Naive thymus-derived CD4-positive, alpha-beta T cell (primary cell): ENCODE measurements at places on chromosomes 2 and 18. TPM values are rescaled to one million over a fixed set of nuclear protein-coding genes. Genes with fewer than 3 reads are reported as not detected.

DNA sequence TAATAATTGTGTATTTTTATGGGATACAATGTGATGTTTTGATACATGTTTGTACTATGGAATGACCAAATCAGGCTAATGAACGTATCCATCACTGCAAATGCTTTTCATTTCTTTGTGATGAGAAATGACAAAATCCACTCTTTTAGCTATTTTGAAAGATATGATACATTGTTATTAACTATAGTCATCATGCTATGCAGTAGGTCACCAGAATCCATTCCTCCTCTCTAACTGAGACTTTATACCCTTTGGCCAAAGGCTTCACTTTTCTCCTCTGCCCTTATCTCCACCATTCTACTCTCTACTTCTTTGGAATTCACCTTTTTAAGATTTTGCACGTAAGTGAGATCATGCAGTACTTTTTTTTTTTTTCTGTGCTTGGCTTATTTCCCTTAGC lies 44.5 kb upstream of the TMEM17 start:
- DNase-seq, result no peak

DNA sequence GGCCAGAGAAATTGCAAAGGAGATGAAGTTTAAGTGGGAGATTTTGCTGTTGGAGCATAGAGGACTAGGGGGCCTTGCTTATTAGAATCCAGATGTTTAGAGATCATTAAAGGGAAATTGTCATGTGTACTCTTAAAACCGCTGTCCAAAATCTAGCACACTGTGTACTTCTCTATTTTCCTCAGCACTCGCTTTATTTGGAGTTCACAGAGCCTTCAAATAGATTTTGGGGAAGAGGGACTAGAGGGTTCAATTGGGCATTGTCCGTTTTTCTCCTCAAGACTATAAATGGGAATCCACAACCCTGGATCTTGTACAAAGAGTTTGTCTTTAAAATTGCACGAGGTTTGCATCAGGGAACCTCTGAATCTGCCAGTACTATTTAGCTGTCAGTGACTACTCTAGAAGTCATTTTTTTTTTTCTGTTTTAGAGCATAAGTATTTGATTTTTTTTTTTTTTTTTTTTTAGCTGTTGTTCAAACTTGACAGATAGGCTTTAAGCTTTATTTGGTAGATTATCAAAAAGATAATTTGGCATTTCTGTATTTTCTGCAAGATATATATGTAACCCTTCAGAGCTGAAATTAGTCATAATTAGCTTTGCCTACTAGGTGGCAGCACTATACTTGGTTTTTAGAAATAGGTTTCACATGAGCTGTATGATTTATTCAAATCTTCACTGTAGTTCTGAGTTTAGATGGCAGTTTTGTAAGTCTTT lies 14.2 kb downstream of the PMS1 start:
- no peak for DNase-seq

DNA sequence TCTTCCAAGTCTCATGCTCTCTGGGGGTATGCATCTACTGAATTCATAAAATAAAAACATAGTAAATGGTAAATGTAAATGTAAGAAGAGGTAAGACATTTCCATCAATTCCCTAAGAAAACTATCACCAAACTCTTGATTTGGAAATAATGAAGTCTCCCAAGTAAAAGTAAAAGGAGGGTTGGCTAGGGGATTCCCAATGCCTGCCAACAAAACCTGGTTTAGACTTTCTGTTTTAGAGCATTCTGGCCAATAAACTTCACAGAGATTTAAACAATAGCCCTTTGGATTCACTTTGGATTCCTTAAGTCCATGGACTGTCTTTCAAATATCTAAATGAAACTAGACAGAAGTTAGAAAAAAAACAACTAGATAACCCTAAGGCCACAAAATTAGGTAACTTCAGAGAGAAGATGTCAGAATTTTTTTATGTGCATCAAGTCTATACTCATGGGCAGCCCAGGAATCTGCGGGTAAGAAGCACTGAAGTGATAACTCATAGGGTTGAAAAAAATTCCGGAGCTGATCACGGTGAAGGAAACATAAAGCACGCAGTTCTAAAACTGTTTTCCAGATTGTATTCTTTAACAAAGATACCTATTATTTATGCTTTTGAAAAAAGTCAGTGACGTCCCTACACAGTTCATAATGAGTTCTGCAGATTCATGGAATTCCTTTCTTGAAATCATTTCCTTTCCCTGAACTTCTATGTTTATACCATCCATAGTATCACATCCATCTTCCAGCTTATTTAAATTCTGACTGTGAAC lies 263.6 kb downstream of the AFF3 start:
- no peak for DNase-seq

- no peak for DNase-seq
Observed at GRCh38 chr2:159968279-159968900, 94.0 kb downstream of the PLA2R1 start.

- DNase-seq, result no peak
Observed at GRCh38 chr18:62611453-62612288, 88.8 kb downstream of the ZCCHC2 start.

- DNase-seq, result no peak
Observed at GRCh38 chr2:200369886-200370285, 63.4 kb downstream of the SPATS2L start.

GRCh38 chr2:102724016-102724490 lies 37.8 kb upstream of the TMEM182 start:
- DNase-seq, result no peak

DNA sequence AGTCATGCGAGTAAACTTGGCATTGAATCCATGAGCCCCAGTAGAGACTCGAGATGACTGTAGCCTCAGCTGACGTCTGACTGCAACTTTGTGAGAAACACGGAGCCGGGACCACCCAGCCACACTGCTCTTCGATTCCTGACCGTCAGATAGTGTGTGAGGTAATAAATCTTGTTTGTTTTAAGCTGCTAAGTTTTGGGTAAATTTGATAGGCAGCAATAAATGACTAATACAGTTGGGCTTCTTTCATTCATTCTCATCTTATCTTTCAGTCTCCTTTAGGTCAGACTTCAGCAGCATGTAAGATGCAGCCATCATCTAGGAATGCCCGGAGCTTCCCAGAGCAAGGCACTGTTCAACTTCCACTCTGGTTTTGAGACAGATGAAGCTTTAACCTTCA lies 8.0 kb upstream of the KLHL29 start:
- DNase-seq, result no peak

DNA sequence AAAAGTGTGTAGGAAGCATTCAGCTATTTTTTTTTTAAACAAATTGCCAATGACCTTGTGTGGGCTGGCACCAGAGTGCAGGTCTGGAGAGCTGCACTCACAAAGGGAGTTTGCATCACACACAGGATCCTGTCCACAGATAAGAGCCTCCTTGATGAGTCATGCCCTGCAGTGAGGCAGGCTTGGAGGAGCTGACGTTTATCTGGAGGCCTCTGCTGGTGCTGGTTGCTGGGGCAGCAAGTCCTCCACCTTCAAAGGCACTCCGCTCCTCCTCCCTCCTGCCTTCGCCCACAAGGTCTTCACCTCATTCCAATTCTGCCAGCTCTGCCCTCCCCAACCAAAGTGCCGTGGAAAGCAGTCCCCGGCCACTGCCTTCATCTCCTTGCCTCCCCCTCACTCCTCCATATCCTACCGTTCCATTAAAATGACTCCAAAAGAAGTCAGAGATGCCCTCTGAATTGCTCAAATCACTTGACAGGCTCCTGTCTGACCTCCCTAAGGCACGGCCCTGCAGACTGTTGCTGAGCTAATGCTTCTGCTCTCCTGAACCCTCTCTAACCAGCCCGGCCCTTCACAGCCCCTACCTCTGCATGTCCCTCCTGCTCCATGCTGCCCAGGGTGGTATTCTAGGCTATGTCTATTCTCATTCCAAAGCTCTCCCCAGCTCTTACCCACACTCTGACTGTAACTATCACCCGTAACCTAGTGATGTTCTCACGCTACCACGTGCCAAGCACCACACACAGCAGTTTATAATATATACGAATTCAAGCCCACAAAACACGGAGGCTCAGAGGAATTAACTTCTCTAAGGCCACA lies 30.9 kb downstream of the LONRF2 start:
- DNase-seq, result no peak

- no peak for DNase-seq
Observed at GRCh38 chr18:80171054-80171872, 62.2 kb downstream of the ADNP2 start.

DNA sequence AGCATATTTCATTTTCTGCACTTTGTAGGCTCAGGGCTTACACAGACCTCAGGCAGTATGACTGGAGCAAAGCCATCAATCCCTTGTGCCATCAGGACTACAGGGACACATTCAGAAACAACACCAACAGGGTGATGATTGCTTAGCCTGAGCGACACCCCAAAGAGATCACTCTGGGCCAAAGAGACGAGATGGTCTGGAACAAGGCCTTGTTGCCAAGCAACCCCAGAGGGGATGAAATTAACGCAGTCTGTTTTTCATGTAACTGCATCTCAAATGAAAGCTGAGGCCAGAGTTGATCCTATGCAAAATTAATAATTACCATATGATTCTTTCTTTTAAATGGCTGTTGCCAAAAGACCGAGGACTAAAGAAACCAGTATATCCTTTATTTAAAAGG lies 20.2 kb upstream of the B3GNT2 start:
- no peak for DNase-seq

GRCh38 chr18:60421356-60422118 lies 49.0 kb upstream of the MC4R start:
- no peak for DNase-seq

DNA sequence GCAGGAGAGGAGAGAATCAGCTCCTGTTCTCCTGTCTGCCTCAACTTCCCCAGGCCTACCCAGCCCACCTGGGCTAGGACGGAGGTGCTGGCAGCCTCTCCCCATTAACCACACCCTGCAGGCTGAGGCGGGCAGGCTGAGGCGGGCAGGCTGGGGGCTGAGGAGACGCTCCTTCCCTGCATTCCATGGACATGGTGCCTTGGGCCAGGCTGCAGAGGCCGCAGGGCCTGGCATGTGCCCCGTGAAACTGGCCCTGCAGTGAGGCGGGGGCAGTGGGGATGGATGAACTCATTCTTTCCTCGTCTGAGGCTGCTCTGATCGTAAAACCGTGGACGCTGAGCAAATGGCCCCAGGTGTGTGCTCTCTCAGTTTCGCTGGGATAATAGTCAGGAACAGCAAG lies 84.7 kb upstream of the LAPTM4A start:
- no peak for DNase-seq

DNA sequence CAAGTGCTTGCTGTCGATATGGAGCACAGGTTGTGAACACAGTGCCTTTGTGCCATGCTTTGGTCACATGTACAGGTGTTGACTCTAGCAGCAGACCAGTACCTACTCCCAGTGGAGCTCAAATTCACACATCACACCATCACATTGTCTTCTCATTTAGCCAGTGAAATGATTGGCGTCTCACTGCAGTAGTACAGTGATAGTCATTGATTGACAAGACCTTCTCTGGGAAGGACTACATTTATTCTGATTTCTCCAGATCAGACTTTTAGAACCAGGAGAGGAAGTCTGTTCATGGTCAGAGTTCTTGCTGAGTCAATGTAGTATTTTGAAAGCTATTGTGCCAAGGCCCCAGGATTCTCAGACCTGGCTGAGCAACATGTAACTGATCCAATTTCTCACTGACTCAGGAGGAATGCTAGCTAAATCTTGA lies 75.2 kb downstream of the FMNL2 start:
- DNase-seq, result no peak

GRCh38 chr2:2868085-2868484 lies 509.5 kb downstream of the EIPR1 start:
- no peak for DNase-seq

DNA sequence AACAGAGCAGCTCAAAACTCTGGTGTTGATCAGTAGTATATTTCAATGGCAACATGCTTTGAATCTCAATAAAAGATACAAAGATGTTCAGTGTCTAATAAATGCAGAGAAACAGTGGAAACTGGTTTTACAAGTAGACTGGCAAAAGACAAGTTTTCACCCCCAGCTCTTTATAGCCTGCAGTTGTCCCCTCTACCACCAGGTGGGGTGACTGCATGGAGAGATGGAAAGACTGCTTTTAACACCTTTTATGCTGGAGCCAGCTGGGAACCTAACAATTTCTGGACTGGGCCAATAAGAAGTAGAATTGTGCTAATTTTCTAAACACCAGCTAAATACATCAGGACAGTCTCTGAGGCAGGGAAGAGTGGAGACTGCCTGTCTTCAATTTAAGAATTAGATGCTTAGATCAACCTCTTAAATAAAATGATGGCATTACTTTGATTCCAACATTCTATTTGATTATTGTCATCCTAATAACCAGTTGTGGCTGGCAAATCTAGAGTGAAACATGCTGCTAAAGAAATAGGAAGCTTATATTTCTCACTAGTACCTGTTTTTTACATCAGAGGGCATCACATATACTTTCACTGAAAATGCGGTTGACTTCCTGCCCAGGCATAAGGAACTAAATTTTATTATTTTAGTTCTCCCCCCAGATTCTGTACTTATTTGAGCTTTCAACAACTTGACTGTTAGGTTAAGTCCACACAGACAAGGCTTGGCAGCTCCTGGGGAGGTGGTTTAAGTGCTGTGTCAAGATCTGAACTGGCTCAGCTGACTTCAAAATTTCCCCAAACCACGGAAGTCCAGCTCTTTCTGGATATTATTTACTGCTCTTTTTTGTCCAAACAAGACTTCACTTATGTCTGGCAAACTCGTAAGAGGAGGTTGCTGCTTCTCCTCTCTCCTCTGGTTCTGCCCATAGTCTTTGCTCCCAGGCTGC lies 140.5 kb downstream of the TPGS2 start:
- no peak for DNase-seq

The CRACDL gene
- total RNA-seq, result 0.64 TPM

The RSAD2 gene
- 5.6 TPM for total RNA-seq

The MAP3K19 gene
- total RNA-seq, result not detected

The FABP1 gene
- not detected for total RNA-seq

The FAM124B gene
- 0.71 and 1.3 TPM in 2 replicates for total RNA-seq

The RFX8 gene
- total RNA-seq, result not detected

The MYO5B gene
- not detected for total RNA-seq

The SERPINB12 gene
- total RNA-seq, result not detected

The CCBE1 gene
- not detected for total RNA-seq
